NCI-H1694 (cell line): ENCODE measurements at places on chromosomes 2 and 18.

DNA sequence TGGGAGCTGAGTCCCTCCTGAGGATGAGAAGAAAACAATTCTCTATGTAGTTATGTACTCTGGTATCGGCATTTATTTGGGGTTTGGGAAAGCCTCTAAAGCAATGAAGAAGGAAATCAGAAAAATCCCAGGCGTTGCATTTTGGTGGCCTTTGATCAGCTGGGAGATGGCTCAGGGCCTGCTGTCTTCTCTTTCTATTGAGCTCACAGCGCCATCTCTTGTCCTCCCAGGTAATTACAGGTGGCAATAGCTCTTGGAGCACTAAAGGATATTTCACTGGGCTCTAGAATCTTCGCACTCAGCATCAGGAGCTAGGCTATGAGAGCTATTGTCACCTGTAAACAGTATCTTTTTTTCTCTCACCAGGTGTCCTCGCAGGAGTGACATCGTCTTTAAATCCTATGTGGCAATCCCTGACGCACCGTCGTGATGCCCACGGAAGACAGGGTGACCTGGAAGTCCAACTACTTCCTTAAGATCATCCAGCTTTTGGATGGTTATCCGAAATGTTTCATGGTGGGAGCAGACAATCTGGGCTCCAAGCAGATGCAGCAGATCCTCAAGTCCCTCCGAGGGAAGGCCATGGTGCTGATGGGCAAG is 76.1 kb upstream of the PMAIP1 start:
- DNase-seq: peak; percentile 77

GRCh38 chr18:68267583-68267982 is 447.3 kb downstream of the TMX3 start:
- DNase-seq: no peak

- DNase-seq: no peak
Observed at GRCh38 chr2:121513597-121514333, 16.9 kb upstream of the RNU4ATAC start.

DNA sequence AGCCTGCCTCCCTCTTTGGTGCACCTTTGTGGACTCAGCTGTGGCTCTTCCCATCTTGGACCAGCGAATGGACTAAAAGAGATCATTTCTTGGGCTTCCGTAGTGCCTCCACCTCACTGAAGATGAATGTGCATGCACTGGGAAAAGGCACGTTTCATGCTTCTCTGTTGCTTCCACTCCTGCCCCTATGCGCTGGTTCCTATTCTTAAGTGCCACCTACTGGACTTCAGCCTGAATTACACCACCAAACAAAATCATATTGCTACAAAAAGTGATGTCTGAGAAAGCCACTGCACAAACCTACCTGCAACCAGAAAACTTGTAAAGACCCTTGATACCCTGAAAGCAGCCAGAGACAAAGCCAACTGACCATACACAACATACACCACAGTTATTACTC is 695.6 kb downstream of the TSN start:
- DNase-seq: peak; percentile 38

- DNase-seq: no peak
Observed at GRCh38 chr2:153388246-153388645, 90.3 kb downstream of the RPRM start.

GRCh38 chr2:9538000-9538507 is 17.6 kb downstream of the ADAM17 start:
- DNase-seq: no peak

DNA sequence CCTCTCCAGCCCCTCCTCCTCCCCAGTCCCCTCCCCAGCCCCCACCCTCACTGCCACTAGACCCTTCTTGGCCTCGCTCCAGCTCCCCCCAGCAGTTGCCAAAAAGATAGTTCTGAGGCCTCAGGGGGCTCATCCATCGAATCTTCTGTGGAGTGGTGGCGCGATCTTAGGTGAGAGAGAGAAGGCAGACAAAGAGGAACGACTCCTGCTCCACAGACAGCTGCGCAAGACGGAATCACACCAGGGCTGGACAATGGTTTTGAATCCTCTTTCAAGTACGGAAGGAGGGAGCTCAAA is 68.1 kb downstream of the LAMA3 start:
- no peak for DNase-seq

GRCh38 chr2:105325389-105325963 is 4.1 kb downstream of the TGFBRAP1 start:
- DNase-seq: no peak

- DNase-seq: no peak
Observed at GRCh38 chr2:190079160-190079559, 16.6 kb upstream of the MSTN start.

- DNase-seq: no peak
Observed at GRCh38 chr2:12155303-12156051, 409.0 kb downstream of the LPIN1 start.

GRCh38 chr18:10514082-10514481 is 11.7 kb upstream of the NAPG start:
- DNase-seq: peak; percentile 78

- no peak for DNase-seq
Observed at GRCh38 chr2:172244419-172245130, 141.9 kb upstream of the DLX2 start.

DNA sequence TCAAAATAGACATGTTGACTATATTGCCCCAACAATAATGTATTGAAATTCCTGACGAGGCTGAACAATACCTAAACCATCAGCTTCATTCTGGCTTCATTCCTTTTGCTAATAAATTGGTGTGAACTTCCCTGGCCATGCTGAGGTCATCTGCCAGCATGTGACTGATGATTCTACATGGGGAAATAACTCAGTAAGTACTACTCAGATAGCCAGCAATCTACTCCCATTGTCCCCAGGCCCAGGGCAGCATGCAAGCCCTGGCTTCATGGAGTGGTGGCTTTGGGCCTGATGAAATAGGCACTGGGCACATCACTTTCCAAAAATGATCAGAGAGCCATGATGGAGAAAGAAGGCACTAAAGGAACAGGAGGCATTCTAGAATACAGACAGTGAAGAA is 468.5 kb upstream of the PIK3C3 start:
- no peak for DNase-seq

- no peak for DNase-seq
Observed at GRCh38 chr2:38239452-38239851, 137.6 kb downstream of the ATL2 start.
